ENCODE measurements at places on chromosomes 1 and 21.

DNA sequence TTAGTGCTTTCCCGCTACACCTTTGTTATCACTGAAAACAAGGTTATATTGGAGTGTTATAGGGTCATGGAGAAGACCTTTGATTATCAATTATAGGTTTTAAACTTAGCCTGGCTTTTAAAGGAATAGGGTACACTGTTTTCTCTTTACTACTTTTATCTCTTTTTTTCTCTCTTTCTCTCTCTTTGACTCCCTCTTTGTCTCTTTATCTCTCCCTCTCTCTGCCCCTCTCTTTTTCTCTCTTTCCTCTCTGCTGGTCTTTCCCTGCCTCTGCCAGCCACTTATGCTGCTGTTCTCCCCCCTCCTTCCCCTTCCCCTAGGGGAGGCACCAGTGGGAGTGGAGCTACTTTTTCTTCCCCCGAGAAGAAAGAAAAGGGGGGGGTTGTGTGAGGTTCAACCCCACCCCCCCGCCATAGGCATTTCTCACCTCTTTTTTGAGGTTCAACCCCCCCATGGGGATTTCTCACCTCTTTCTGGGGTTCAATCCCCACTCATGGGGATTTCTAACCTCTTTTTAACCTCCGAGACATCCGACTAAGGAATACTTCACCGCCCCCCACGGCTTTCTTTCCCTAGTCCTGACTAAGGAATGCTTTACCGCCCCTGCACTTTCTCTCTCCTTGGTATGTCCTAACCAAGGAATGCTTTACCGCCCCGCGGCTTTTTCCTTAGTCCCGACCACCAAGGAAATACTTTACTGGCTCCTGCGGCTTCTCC is 17.2 kb upstream of the ZBTB8B start:
- DNase-seq, result no peak

DNA sequence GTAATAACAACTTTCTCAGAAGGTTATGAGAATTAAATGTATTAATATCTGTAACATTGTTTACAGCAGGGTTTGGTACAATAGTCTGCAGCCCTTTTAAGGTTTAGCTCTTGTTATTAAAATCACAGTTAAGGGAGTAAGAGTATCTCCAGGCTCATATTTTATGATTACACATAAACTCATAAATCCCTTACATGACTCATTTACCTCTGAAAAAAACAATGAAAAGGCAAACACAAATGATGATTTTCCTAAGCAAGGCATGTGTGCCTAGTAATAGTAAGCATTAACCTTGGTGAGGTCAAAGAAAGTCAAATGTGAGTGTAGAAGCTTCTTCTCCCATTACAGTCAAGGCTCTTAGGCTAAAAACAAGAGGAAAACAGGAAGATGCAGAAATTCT is 84.5 kb upstream of the ADGRL4 start:
- DNase-seq, result no peak

DNA sequence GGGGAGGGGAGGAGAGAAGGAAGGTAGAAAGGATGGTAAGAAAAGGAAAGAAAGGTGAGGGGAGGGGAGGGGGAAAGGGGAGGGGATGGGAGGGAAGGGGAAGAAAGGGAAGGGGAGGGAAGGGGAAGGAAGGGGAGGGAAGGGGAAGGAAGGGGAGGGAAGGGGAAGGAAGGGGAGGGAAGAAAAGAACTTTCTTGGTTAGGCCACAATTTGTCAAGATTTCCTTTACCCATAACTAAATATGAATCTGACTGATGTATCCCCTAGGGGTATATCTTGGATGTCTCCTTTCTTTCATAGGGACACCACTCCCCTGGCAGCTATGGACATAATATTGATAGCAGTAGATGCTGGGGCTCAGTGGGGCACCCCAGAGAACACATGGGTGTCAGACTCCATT is 54.4 kb upstream of the PRELP start:
- DNase-seq, result no peak

- DNase-seq, result peak; percentile 69
Measured at GRCh38 chr1:12438349-12438924, 179.6 kb downstream of the DHRS3 start.

- no peak for DNase-seq
Measured at GRCh38 chr1:13706046-13706445, 6.1 kb downstream of the PRDM2 start.

GRCh38 chr1:202835548-202836072 is 24.9 kb downstream of the PCAT6 start:
- DNase-seq, result peak; percentile 22

DNA sequence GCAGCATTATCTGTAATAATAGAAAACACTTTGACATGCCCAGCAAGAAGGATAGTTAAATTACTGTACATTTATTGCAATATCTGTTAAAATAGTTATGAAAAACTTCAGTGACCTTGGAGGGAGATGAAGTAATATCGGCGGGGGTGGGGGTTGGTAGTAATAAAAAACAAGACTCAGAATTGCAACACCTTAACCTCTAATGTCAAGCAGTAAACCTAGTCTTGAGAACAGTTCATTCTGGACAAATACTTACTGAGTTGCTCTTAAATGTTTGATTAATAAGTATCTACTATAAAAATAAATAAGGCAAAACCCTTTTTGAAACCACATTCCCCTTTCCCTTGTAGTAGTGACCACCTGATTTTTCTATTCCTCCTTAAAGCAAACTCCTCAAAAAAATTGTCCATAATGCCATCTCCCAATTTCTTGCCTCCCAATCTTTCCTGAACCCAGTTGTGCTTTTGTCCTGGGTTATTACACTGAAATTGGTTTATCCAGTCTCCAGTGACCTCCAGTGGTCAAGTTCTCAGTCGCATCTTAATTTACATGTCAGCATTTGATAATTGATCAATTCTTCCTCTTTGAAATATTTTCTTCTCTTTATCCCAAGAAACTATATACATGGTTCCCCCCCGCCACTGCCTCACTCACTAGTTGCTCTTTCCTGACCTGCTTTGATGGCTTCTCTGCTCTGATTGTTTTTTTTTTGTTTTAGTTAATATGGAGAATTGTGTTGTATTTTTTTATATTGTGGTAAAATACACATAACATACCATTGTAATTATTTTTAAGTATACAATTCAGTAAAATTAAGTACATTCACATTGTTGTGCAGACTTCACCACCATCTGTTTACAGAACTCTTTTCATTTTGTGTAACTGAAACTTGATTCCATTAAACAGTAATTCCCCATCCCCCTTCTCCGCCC is 36.8 kb downstream of the RAP1A start:
- DNase-seq, result peak; percentile 39

GRCh38 chr21:16504281-16504680 is 774.5 kb downstream of the USP25 start:
- DNase-seq, result no peak

GRCh38 chr1:172640111-172640510 is 18.8 kb upstream of the FASLG start:
- no peak for DNase-seq

DNA sequence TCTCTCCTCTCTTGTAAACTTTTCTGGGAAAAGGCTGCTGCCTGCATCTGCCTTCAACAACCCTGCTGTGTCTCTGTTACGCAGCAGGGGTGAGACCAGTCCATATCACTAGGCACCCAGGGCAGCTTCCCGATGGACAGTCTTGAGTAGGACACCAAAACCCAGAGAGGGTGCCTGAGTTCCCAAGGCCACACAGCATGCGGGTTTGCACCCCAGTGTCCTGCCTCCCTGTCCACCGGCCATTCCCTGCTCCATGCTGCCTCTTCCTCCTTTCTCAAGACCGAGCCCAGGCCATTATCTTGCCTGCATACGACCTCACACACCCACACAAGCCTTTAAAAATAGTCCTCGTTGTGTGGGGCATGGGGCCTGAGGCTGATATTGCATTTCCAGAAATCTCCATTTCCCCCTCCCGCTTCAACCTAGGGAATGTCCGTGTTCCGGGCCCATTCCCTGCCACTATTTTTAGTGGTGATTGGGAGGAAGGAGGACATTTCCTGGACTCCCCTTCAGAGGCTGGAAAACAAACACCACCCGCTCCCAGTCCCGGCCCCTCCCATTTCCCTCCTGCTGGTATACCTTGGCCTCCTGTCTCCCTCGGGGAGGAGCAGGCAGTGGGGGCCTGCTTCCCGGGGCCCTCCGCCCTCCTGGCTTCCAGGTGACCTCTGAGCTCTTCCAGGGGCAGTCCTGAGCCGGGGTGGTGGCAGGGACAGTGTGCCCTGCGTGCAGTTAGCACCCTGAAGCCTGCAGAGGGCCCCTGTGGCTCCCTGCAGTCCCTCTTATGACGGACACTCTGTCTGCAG is 132.4 kb upstream of the TMEM51 start:
- DNase-seq, result no peak

DNA sequence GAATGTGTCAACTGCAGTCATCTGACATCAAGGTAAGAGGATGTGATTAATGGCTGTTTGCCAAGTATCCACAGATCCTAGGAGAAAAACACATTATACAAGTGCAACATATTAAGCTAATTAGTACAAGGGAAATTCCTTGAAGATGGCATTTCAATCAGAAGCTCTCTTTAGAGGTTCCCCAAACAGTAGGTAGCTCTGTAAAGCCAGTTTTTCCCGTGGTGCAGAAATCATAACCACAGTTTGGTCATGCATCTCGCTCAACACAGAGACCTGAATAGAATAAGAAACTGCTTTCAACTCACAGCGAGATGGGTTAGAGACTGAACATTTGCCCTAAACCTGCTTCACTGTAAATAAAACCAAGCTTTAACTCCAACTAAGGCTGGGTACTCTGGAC is 230.5 kb upstream of the CAMK1G start:
- no peak for DNase-seq

DNA sequence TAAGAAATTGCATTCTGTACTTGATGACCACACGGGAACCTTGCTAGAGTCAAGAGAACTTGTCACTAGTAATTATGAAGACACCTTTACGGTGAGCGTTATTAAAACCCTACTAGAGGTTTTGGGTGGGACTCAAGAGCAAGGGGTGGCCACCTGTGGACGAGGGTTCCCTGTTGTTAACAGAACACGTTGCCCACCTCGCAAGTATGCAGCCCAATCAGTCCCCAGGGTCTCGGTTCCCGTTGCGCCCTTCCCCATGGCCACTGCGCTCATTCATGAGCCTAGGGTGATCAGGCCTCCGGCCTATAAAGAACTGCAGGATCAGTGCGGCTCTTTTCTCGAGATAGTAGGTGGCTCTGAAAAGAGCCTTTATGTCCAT is 30.2 kb upstream of the RNF187 start:
- no peak for DNase-seq

- no peak for DNase-seq
Measured at GRCh38 chr1:30033256-30034104, 689.9 kb downstream of the MATN1 start.

GRCh38 chr1:203172184-203173010 is 3.2 kb downstream of the MYBPH start:
- peak; percentile 52 for DNase-seq

GRCh38 chr1:35939484-35939883 is 8.6 kb downstream of the AGO3 start:
- no peak for DNase-seq

- DNase-seq, result peak; percentile 43
Measured at GRCh38 chr1:113835686-113836290, 23.5 kb upstream of the RSBN1 start.

GRCh38 chr1:169941982-169942830 is 48.5 kb upstream of the SCYL3 start:
- DNase-seq, result no peak

DNA sequence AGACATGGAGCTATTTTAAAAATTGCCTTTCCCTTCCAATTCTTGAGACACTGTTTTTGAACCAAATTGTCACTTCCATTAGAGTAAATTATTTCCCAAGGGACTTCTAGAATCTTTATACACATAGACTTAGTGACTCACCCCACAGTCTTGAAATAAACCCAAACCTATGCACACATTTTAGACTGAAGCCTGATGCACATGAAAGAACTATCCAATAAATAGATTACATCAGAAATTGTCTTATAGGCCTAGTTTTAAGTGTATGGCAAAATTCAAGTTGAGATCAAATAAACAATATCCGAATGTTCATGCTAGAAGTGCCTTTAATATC is 32.2 kb upstream of the ZNF326 start:
- no peak for DNase-seq

GRCh38 chr1:38208716-38209632 is 162.4 kb upstream of the POU3F1 start:
- no peak for DNase-seq

GRCh38 chr1:37892151-37893047 is 33.0 kb upstream of the MTF1 start:
- DNase-seq, result no peak

- DNase-seq, result no peak
Measured at GRCh38 chr1:6248161-6248776, 4.3 kb downstream of the HES3 start.

- no peak for DNase-seq
Measured at GRCh38 chr1:56094168-56094567, 485.2 kb downstream of the PLPP3 start.

- no peak for DNase-seq
Measured at GRCh38 chr1:232509570-232509969, 120.4 kb downstream of the SIPA1L2 start.

DNA sequence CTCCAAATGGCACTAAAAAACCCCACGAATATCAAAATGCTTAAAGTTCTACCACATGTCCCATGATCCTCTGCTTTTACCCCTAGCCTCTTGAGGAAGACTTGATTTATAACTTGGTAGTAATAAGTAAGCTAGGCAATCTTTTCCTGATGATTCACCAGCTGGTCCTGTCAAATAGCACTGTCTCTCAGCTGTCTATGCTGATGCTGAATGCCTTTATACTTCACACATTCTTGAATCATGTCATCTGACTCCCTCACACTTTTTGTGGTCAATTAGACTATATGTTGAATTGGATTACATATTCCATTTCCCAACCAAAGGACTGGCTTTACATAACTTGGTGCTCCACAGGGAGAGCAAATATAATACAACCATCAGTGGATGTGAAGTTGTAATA is 16.6 kb downstream of the C21orf91 start:
- DNase-seq, result no peak

GRCh38 chr1:192574073-192574472 is 1.5 kb upstream of the RGS1 start:
- no peak for DNase-seq

DNA sequence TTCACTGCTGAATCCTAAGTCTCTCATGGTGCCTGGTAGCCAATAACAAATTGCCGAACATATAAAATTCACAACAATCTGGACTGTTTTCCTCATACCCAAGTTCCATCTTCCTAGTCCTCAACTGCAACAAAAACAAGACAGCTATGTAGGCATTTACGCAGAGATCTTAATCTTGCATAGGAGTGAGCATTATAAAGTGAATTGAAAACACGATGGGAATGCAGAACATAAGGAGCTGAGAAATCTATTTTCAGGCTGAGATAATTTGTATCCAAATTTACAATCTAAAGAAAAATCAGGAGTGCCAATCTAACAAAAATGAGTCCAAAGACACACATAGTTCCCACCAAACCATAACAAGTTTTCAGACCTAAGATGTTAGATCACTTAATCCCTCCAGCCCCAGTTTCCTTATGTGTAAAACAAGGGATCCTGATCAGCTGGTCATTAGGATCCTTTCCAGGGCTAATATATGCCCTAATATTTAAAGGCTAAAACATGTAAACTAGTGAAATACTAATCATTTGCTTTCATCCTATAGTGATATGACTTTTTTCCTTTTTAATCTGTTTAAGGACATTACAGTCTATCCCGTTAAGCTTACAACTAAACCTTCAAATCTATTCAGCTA is 1.9 kb downstream of the SLC16A1 start:
- no peak for DNase-seq

All from CD4-positive, alpha-beta T cell treated with Interleukin-6 for 4 hours (primary cell).